ENCODE measurements at places on chromosomes 13 and 19.
A peak's percentile ranks its signal among the peaks of the same experiment; 100 is the strongest.

DNA sequence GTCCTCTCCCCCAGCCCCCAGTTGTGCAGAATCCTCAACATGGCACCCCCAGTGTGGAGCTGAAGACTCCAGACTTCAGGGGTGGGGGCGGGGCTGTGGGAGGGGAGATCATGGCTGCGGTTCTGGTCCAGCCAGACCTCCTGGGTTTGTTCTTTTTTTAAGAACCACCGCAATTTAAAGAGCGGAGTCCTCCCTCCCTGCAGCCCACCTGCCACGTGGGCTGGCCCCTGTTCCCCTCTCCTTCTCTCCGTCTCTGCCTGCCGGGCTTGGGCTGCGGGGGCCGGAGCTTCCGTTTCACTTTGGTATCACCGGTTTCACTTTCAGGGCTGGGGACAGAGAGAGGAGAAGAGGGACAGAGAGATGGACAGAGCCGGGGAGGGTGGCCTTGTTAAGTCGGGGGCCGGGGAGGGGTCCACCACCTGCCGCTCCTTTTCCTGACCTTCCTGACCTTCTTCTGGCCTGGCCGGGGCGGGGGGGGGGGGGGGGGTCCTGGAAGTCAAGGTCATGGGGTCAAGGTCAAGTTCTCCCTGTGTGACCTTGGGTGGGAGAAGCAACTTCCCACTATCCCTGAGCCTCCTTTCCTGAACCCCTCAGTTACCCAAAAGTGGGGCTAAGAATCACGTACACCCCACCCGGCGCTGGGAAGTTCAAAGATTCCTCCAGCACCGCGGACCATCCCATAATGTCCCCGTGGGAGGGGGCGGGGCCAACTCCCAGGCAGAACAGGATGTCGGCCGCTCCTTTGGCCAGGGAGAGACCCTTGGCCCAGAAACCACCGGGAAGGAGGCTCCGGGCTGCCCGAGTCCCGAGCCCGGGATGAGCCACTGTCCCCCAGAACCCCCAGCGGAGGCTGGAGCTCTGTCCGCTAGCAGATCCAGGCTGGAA, 11.3 kb upstream of the ZBTB7A start:
- no peak for DNase-seq

DNA sequence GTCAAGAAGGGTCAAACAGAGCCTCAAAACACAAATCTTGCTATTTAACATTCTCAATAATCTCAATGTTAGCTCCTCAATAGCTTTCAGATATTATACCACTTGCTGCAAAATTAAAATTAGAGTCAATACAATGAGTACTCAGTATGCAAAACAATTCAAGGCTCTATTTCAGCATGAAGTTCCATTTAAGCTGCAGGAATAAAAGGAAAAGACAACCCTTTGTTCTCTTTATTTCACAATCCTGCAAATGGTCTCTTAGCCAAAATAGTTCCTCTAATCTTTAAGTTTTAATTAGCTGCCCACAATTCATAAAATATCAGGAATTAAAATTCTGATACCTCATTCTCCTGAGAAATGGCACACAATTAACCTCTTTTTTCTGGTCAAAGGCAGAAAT, 40.5 kb upstream of the DCT start:
- DNase-seq: no peak

GRCh38 chr19:54297759-54298305, 15.1 kb downstream of the LILRA5 start:
- no peak for DNase-seq

GRCh38 chr19:49949742-49950589, 11.0 kb downstream of the SIGLEC11 start:
- no peak for DNase-seq

- DNase-seq: no peak
These were observed 85.1 kb downstream of the TNFRSF19 start for GRCh38 chr13:23655321-23655720.

DNA sequence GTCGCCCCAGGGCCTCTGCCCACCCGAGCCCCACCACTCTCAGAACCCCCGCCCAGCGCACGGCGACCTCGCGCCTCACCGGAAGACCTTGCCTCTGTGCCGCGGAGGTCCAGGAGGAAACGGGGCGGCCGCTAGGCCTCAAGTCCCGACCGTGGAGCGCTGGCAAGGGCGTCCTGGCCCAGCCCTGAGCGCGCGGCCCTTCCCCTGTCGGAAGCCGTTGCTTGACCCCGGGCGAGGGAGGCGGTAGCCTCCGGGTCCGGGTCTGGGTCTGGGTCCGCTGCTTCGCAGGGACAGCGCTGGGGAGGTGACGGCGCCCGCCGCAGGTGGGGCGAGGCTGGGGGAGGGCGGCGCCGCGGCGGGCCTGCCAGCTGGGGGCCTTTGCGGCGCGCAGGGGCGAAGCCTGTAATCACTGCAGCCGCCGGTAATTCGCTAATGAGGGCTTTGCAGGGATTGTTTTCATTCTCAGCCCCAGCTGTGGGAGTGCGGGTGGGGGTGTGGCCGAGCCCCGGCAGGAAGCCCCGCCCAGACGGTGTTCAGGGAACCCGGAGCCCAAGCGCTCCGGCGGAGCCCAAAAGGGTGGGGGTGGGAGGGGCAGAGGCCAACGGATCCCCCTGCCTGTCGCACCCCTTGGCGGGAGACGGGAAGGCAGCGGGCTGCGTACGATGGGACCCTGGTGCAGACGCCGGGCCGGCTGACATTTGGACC, 8.6 kb downstream of the C19orf25 start:
- no peak for DNase-seq

DNA sequence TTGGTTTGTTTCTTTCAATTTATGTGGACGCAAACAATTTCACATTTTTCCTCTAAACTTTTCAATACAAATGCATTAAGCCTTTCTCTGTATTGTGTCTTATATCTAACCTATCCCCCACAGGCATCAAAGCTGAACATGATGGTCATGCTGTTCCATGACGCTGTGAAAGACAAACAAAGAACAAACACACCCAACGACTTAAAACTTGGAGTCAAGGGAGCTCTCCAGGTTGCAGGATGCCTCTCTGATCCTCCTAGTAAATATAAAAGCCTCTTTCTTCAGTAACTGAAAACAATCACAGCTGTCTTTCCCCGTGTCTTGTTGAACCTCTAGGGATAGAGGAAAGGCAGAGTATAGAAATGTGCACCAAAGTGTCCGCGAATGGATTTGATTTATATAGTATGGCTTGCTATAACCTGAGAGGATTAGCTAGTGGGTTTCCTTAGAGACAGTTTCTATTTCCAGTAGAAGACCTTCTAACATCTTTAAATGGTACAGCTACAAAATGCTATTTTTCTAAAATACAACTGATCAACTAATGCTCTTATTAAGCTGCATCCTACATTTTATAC, 43.1 kb downstream of the PCDH9 start:
- DNase-seq: no peak

DNA sequence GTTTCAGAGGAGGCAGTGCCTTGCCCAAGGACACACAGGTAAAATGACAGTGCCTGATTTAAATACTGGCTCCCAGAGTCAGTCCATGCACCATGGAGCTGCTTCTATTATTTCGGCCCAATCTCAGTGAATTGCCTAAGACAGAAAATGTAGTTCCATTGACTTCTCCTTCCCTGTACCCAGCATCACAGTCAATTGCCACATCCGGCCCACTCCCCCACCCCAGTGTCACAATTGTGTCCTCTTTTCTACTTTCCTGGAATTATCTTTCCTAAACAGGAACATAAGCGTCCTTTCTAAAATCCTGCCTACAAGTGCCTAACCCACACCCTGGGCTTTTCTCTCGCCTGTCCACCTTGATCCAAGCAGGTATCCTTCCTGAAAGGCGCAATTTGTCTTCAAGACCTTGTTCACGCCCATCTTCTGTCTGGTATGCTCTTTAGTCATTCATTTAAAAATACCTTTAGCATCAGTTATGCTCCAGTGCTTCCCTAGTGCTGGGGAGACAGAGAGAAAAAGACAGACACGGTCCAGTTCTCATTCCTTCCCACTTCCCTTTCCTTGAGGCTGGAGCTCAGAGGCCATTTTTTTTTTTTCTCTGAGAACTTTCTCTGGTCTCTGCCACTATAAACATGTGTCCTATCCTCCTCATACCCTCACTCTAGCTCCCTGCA, 411.4 kb downstream of the LIG4 start:
- DNase-seq: no peak

GRCh38 chr19:43594710-43595604, 977 bp downstream of the IRGQ start:
- peak; percentile 37 for DNase-seq

DNA sequence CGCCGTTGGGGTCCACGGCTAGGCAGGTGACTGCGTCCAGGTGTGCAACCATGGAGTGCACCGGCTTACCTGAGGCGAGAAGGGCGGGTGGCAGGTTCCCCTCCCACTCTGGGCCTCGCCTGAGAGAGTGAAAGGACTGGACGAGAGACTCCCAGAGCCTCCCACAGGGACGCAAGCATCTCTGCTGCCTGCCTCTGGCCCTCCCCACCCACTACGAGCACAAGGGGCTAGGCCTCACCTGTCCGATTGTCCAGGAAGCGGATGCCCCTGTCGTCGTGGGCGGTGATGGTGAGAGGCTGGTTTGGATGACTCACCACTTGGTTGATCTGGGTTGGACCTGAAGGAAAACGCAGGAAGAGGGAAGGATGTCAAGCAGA, 5.1 kb upstream of the PRKD2 start:
- no peak for DNase-seq

GRCh38 chr13:79727086-79727485, 246.1 kb downstream of the NDFIP2 start:
- DNase-seq: no peak

DNA sequence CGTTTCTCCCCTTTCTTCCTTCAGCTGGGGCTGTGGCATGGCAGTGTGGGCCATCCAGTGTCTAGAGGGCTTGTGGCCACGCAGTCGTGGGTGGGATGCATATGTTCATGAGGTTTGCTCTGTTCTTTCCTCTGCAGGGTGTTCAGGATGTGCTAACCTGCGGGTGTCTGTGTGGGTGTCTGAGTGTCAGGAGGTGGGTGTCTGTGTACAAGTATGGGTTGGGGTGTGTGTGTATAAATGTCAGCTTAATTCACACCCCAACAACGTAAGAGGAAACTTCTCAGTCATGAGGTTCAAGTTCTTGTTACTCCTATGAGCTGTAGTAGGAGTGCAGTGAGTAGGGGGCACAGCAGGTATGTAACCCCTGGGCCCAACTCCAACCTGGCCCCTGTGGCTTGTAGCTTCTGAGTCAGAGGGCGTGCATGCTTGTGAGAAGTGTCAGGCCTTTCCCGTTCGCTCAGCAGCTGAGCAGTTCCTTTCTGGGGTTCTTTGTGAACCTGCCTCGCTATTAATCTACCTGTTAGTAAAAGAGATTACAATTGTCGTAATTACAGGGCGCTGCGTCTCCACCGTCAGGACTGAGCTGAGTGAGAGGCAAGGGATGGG, 49.1 kb downstream of the NFIX start:
- no peak for DNase-seq

DNA sequence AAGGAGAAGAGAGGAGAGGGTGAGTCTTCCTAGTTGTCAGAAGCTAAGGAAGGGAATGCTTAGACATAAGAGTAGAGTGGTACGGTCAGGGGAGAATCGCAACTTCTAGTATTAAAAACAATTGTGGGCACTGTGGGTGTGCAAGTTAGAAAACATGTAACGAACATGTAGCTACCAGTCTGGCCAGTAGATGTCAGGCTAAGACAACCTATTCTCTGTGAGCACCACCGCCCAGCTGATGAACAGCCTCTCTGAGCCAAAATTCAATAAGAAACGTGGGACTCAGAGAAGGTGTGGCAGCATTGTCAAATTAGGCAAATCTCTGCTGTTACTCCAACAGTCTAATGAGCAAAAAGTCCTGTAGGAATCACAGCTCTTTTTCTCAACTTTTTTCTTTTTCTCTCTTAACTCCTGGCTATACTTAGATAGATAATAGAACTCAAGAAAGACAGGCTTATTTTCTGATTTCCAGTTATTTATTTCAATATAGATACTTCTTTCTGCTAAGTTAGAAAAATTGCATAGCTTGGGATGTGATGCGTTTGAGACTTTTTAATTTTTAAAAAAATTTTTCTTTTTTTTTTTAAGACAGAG, 186.2 kb downstream of the USP12 start:
- DNase-seq: peak; percentile 72
